ENCODE measurements at places on chromosomes 2 and 18.
A peak's percentile ranks its signal among the peaks of the same experiment; 100 is the strongest.

- DNase-seq, result no peak
Measured at GRCh38 chr2:62045017-62045543, 139.6 kb downstream of the COMMD1 start.

- no peak for DNase-seq
Measured at GRCh38 chr18:57154191-57154830, 7.4 kb downstream of the BOD1L2 start.

DNA sequence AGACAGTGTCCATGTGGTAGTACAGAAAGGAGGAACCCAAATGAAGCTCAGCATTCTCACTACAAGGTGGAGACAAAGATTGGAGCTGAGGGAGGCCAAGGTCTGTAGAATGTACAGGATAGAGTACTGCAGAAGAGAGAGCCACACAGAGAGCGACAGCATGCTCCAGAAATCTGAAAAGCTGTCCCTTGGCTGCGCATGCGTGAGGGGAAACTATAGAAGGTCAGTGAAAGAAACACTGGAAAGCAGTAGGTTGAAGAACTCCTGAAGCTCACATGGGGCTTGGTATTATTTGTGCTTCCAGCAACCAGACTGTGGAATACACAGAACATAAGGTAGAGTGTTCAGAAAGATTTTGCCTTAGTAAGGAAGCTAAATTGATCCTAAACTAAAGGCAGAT lies 142.5 kb downstream of the TXNL1 start:
- DNase-seq, result no peak

DNA sequence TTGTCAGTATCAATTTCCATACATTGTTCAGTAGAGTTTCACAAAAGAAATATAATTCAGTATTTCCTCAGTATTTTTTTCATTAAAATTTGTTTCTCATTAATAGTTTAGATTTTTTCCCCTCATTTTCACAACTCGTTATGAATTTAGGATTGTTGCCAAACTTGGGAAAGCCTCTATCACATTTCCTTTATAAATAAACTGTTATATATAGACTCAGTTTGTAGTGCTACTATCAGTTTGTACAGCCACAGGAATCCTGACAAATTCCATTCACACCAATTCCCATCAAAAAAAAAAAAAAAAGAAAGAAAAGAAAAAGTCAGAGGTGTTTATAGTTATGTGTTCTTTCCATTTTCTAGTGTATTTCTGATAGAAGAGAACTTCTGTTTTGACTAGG lies 123.3 kb upstream of the DCC start:
- DNase-seq, result no peak

GRCh38 chr2:223260681-223261080 lies 208.7 kb downstream of the KCNE4 start:
- DNase-seq, result no peak

- DNase-seq, result peak; percentile 13
Measured at GRCh38 chr2:230472621-230473018, 56.6 kb downstream of the SP100 start.

DNA sequence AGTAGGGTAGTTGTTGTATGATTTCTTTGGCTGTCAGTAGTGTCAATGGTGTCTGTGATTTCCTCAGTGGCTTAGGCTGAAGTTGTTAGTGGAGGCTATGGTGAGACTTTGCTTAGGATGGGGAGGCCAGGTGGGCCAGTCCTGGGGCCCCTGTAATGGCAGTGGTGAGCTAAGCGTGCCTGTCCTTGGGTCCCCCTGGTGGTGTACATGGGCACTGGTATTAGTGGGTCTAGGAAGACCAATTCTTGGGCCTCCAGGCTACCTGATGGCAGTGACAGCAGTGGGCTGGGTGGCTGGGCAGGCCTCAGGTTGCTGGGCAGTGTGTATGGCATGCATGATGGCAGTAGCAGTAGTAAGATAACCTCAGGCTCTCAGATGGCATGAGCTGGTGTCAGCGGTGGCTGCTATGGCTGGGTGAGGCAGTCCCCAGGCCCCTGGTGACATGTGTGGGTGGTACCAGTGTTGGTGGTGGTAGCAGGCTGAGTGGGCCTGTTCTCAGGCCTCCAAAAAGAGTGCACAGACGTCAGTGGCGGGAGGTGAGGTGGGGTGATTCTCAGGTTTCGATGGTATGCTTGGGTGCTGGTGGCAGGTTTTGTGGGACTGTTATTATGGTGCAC lies 103.2 kb downstream of the KLHL14 start:
- no peak for DNase-seq

DNA sequence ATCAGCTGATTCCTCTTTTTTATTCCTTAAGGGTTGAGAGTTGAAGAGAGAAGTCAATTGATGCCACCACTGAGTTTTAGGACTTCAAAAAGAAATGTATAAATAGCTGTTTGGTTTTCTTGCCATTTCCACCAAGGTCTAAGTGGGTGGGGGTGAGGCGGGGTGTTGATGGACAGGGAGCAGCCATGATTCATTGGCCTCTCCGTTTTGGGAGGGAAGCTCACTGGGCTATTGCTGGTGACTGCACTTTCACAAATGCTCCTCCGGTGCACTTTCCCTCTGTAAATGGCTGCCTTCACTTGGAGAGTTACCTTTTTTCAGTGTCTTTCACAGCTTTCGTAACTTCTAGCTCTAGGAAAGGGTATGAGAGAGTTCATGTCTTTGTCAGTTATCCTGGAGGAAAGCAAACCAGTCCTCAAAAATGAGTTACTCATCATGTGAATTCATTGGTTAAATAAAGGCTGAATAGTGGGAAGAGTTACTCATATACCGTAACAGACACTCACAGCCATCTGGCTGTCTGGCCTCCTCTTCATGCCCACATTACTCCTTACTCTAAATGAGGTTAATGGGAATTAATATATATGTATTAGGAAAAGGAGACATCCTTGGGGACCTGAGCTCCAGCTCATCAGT lies 17.4 kb upstream of the CTAGE1 start:
- DNase-seq, result no peak

DNA sequence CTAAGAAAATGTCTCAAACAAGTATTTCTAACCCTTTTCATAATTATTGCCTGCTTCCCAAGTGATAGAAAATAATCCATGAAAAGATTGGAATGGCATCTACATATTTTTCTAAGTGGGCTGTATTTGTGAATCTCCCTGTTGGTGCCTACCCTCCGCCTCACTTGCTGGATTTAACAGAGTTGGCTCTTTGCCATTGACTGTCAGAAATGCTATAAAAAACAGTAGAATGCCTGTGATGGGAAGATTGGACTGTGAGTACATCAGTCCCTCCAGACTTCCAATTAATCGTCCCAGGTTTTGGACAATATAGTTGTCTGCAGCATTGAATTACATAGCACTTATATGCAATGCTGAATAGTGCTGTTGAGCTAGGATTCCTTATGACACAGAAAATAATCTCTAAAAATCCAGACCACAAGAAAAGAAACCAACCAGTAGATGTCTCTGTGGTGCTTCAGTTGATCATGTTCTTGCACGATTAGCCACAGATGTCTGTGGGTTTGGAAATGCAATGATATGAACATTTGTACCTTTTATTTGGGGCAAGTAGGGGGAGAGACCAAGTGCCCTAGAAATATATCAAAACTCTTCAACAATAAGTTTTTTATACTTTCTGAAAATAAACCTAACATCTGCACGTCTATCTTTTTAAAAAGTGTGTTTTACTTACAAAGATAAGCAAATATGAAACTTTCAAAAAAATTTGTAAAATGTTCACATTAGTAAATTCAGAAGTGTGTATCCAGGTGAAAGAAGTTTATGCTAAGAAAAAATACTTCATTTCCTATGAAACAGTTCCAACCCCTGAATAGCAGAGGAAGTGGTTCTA lies 88.5 kb downstream of the DYNAP start:
- DNase-seq, result no peak

- DNase-seq, result no peak
Measured at GRCh38 chr2:168145011-168145410, 102.4 kb downstream of the STK39 start.

DNA sequence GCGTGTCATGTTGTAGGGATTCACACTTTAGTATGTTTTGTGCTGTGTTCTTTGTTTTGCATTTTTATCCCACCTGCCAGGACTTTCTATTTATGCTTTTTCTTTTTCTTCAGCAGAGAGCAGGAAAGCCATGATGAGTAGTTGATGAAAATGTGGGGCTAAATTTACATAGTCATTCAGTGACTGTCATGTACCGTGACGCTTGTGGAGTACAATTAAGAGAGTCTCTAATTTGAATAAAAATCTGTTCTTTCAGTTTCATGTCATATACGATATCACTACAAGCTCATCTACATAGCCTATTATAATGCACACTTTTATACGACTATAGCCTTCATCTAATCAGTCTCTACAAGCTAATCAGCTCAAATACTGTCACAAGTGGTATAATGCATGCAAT lies 112.7 kb upstream of the SPATS2L start:
- DNase-seq, result no peak

DNA sequence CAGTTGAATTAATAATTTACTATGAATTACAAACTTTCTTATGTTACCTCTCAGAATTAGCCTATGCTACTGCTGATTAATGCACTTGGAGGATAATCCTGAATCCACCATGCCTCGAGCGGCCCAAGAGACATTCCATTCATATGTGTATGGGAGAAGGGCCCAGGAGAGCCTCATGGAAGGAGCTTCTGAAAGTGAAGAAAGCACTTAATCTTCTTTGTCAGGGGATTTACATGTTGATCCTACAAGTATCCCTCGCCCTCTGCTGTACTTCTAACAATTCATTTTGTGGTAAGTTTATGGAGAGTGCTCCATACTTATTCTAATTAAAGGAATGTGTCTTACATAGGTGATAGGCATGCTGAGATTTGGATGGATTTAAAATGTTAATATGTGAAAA lies 1189.1 kb upstream of the NXPH2 start:
- no peak for DNase-seq

DNA sequence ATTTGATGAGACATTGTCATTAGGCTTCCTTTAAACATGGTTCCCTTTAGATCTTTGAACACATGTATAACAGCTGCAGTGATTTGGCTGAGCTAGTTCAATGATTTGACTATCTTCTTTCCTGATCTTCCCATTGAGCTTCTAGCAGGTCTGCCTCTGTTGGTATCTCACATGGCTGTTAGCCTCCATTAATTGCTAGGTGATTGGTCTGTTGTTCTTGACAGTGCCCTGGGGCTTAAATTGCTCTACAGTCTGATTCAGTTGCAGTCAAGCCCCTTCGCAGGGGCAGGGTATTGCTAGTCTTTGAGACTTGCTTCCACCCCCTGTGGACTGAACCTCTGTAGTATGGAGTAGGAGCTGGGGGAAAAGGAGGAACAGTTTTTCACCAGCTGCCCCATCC lies 24.1 kb downstream of the SKA1 start:
- no peak for DNase-seq

DNA sequence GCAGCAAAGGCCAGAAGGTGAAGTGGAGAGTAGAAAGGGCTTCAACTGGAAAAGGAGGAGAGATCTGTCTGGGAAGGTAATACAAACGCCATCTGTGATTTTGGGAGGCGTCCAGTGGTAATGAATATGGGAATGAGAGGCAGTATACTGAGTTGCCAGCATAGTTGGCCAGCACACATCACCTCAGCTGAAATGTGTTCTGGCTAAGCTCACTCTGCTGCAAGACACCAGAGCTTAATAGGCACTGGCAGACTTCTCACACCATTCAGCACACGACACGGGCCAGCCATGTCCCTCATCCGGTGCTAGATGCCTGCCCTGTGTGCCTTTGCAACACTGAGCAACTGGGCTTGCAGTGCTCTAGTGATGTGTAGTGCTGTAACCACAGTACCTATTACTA lies 277.1 kb downstream of the PIEZO2 start:
- DNase-seq, result no peak

DNA sequence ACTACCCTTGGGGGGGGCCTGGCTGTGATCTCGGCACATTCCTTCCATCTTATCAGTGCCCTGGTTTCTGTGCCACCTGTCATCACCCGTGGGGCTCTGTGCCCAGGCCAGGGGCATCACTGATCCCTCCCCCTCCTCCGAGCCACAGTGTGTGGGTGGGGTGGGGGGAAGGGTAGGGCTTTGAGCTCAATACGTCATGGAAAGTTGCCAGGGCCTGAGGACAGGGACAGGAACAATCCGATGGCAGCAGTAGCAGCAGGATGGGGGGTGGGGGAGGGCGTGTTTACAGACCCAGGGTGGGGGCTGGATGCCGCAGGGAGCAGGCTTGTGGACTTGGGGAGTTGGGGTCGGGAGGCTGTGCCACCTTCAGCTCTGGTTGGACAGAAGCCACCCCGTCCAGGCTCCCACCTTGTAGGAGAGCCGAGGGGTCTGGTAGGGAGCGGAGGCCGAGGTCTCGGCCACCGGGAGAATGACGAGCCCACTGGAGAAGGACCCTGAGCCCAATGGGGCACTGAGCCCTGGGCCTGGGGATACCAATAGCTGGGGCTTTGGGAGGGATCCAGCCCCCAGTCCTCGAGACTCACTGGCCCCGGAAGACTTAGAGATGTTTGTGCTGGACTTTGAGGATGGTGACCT lies 3.5 kb downstream of the SLC4A3 start:
- DNase-seq, result no peak

- DNase-seq, result no peak
Measured at GRCh38 chr18:76364282-76365259, 130.5 kb downstream of the ZNF516 start.

DNA sequence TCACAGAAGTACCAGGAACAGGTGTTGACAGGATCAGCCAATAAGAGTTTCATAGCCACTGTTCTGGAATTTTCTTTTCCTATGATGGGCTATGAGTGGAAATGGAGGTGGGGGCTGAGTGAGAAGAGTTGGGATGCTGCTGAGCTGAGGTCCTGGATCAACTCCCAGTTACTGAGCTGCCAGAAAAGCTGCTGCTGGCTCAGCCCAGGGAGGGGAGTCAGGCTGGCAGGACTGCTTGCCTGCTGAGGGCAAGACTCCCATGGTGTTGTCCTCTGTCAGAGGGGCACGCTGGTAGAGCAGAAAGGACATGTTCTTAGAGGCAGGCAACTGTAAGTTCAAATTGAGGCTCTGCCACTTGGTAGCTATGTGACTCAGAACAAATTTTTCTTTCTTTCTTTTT lies 11.8 kb downstream of the TPGS2 start:
- DNase-seq, result no peak

- no peak for DNase-seq
Measured at GRCh38 chr18:5508821-5509220, 35.0 kb downstream of the EPB41L3 start.

GRCh38 chr2:111930875-111931274 lies 32.5 kb downstream of the MERTK start:
- DNase-seq, result no peak

DNA sequence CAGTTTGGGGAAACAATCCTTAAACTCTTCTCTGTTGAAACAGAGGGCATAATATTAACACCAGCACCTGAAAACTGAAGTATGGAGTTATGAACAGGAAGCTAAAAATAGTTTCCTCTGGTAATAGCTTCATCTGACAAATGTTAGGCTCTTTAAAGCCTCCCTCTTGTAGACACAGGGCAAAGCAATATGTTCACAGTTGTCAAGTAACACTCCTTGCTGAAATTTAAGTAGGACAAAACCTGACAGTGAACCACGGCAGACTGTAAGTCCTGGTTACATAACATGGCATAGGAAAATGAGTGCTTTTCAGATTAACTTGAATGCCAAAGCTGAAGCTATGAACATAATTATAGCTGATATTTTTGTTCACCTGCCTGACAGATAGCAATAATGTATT lies 172.9 kb downstream of the CMPK2 start:
- DNase-seq, result no peak
